A673 (cell line): ENCODE measurements at places on chromosomes 12 and 14. TPM values are rescaled to one million over a fixed set of nuclear protein-coding genes. Genes with fewer than 3 reads are reported as not detected.
A peak's percentile ranks its signal among the peaks of the same experiment; 100 is the strongest.

GRCh38 chr14:24332268-24332993 is 2.4 kb downstream of the ADCY4 start:
- no peaks in the 10 kb centered on the region for H3K36me3 ChIP-seq
- no peak overlapping the region for H3K4me3 ChIP-seq
- no peaks in the 10 kb centered on the region for H3K27me3 ChIP-seq
- H3K4me1 ChIP-seq, result peaks cover 10% of the 10 kb centered on the region

- DNase-seq, result no peak
- H3K27ac ChIP-seq, result no peak overlapping the region
- no peaks in the 10 kb centered on the region for H3K4me1 ChIP-seq
- no peaks in the 10 kb centered on the region for H3K27me3 ChIP-seq
These were observed 8.0 kb upstream of the NT5DC3 start for GRCh38 chr12:103848917-103849491.

- H3K4me1 ChIP-seq, result no peaks in the 10 kb centered on the region
- no peak for DNase-seq
- H3K4me3 ChIP-seq, result no peak overlapping the region
- H3K27ac ChIP-seq, result no peak overlapping the region
- no peaks in the 10 kb centered on the region for H3K36me3 ChIP-seq
These were observed 434.7 kb downstream of the FUT8 start for GRCh38 chr14:65847075-65847847.

GRCh38 chr12:68203460-68203875 is 22.1 kb downstream of the IL26 start:
- no peaks in the 10 kb centered on the region for H3K4me1 ChIP-seq
- H3K36me3 ChIP-seq, result no peaks in the 10 kb centered on the region

DNA sequence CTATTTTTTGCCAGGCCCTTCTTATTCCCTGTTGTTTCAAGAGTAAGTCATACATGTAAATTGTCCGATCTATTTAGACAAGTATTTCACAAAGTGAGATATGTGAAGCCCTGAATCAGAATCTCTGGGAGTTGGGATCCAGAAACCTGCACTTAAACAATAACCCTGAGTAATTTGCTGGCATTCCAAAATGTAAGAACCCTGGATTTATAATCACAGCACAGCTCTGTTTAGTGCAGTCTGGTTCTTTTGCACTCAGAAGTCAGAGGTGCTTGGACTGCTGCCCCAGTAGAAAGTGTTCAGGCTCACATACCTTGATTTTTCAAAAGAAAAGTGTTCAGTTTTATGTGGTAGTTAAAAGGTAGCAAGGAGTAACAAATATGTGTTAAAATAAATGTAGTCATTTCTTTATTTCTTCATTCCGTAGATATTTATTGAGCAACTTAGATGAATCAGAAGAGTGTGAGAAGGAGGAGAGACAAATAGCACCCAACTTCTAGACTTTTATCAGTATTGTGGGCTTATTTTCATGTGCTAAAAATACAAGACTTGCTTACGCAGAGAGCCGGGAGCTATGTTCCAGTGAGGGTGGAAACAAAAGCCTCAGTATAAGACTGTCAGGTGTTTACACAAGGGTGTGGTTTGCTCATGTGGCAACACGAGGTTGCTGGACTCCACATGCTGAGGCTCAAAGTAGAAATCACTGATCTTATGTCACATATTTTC is 70.1 kb downstream of the SYNE2 start:
- H3K4me3 ChIP-seq, result no peak overlapping the region
- H3K27me3 ChIP-seq, result no peaks in the 10 kb centered on the region
- H3K4me1 ChIP-seq, result no peaks in the 10 kb centered on the region
- no peaks in the 10 kb centered on the region for H3K36me3 ChIP-seq
- no peak overlapping the region for H3K27ac ChIP-seq

- H3K27ac ChIP-seq, result no peak overlapping the region
- peaks cover 65% of the 10 kb centered on the region for H3K36me3 ChIP-seq
- H3K4me1 ChIP-seq, result no peaks in the 10 kb centered on the region
- H3K27me3 ChIP-seq, result no peaks in the 10 kb centered on the region
These were observed 30.8 kb downstream of the XRCC3 start for GRCh38 chr14:103684471-103684870.

DNA sequence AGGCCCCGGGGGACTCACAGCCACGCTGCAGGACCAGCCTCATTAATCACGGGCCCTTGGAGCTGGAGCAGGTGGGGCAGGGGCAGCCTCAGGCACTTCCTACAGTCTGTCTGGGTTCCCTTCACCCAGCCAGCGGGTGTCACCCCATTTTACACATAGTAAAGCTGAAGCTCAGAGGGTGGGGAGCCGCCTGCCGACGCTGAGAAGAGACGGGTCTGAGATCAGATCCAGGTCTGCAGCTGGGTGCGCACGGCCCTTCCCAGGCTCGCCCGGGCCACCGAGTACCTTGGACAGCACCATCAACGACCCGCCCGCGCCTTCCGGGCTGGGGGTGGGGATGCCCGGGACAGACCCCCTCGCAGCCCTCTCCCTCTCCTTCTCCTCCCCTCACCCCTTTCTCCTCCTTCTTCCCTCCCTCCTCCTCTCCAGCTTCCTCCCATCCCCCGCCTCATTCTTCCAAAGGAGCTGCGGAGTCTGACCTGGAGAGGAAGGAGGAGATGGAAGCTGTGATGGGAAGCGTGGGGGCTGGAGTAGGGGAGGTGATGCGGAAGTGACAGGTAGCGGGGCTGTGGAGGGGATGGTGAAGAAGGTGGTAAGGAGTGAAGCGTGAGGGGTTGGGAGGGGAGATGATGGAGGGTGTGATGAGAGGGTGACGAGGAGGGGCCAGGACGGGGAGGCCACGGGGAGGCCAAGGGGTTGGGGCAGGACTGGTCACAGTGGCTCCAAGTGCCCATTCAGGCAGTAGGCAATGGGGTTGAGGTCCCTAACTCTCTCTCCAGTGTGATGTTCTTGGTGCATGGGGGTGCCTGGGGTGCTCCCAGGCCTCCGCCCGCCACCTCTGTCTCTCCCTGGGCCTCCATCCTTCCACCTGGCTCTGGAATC is 8.8 kb downstream of the DTX1 start:
- H3K4me1 ChIP-seq, result no peaks in the 10 kb centered on the region
- no peaks in the 10 kb centered on the region for H3K27me3 ChIP-seq
- peak; percentile 28 for DNase-seq
- H3K4me3 ChIP-seq, result no peak overlapping the region
- H3K36me3 ChIP-seq, result no peaks in the 10 kb centered on the region

DNA sequence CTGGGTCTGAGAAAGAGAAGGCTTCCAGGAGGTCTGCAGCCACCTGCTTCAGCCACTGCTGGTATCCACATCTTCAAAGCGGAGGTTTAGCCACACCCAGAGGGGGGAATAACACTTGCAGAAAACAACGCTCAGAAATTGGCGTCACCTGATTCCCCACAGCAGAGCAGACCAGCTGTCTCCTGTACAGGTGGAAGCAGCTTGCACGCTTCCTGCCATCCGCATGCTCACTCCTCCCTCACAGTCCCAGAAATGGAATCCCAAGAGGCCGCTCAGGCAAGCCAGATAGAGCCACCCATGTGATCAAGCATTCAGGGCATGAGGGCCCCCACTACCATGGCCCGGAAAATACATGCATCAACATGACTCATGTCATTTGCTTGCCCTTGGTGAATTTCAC is 112.2 kb upstream of the DIO3 start:
- peaks cover 60% of the 10 kb centered on the region for H3K27me3 ChIP-seq
- DNase-seq, result no peak
- no peaks in the 10 kb centered on the region for H3K4me1 ChIP-seq

DNA sequence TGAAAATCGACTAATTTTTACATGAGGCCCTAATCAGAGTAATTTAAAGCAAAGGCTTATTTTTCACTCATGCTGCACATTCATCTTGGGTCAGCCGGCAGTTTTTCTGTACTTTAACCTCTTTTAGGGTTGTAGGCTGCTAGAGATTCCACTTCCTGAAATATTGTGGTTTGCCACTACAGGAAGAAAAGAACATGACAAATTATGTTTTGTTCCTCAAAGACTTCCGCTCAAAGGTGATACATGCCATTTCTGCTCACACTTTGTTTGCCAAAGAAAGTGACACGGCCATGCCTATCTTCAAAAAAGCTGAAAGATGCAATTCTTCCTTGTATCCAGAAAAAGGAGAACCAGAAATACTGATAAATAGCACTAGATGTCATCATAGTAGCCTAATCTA is 183.4 kb upstream of the PPFIA2 start:
- H3K4me1 ChIP-seq, result no peaks in the 10 kb centered on the region
- no peak overlapping the region for H3K4me3 ChIP-seq
- DNase-seq, result no peak
- H3K27me3 ChIP-seq, result no peaks in the 10 kb centered on the region

POTEG gene
- not detected in 2 replicates for total RNA-seq

TSPAN8 gene
- 74.7 and 79.4 TPM in 2 replicates for total RNA-seq

RIN3 gene
- total RNA-seq, result 2.4 and 2.5 TPM in 2 replicates

CD4 gene
- total RNA-seq, result not detected in 2 replicates
